ENCODE measurements at places on chromosomes 4 and X. TPM values are rescaled to one million over a fixed set of nuclear protein-coding genes. Genes with fewer than 3 reads are reported as not detected.

Gene STOX2
- 1.8 TPM for polyA plus RNA-seq

Gene VCX3B
- polyA plus RNA-seq, result not detected

DNA sequence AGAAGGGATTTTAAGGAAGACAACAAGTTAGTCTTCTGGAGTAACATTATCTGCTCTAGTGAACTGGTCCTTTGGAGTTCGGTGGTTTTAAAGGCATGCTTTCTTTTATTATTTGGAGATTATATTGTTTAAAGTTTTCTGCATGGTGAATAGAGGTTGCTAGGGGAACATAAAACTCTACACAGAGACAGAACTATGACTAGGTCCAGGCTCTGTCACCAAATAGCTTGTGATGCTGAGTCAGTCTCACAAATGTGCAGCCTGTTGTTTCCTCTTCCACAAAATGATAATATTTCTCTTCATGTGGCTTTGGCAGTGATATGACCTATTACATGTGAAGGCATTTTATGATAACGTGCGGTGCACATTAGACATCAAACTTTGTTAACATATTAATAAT, 132.6 kb downstream of the PACRGL start:
- peak; percentile 0 for DNase-seq

GRCh38 chrX:71168134-71168533, 23.5 kb downstream of the NLGN3 start:
- no peak for DNase-seq

- no peak for DNase-seq
Observed at GRCh38 chr4:8160572-8160971, 2.0 kb upstream of the ABLIM2 start.

Gene CEP135
- 2.2 TPM for polyA plus RNA-seq

GRCh38 chr4:49032440-49033161, 46.5 kb downstream of the CWH43 start:
- peak; percentile 6 for DNase-seq

DNA sequence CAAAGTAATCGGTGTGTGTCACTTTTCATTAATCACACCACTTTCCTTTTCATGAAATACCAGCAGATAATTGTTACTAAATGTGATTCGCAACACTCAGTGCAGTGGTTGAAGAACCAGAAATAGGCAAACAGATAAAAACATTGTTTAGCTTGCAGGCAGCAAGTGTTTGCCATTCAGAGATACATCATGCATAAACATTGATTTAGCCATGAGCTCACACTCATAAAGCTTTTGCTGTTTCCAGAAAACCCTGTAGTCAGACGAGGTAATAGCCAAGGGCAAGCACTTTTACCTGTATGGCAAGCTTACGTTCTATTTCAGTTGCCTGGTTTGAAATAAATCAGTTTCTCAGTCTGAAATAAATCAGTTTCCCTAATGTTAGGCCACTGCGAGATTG, 542.0 kb upstream of the TENM3 start:
- peak; percentile 15 for DNase-seq

Gene REPS2
- 0.01 TPM for polyA plus RNA-seq

DNA sequence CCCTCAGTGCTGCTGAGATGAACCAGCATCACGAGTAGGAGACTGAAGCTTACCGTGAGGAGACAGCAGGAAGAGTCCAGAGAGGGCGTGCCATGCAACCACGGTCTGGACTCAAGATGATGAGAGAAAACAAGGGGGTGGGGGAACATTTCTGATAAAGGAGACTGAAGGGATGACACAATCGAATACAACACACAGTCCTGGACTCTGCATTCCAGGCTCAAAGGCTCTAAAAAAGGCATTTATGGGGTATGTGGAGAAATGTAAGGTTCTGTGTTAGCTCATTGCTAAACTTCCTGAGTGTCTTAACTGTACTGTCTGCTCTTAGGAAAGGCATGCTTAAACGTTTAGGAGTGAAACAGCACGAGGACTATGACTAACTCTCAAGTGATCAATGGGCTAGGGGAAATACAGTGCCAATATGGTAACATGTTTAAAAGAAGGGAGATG, 20.6 kb upstream of the IRAK1 start:
- peak; percentile 87 for DNase-seq

- DNase-seq, result no peak
Observed at GRCh38 chr4:13956947-13957346, 329.4 kb upstream of the BOD1L1 start.

Gene CCKAR
- polyA plus RNA-seq, result not detected

Gene GAGE12H
- polyA plus RNA-seq, result not detected

DNA sequence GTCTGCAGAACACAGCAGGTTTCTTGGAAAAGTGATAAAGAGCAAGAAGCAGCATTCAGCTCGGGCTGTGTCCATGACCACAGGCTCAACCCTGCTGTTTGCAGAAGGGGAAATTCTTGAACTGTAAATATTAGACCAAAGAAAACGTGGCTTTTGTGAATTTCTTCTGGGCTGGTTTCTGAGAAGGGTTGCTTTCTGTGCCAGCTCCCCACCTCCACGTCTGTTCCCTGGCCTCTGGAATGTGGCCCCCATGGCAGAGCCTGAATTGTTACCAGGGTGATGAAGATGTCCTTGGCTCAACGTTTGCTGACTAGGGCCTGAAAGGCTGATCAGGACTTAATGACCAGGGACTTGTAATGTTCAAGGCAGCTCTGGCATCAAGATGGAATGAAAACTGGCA, 116.0 kb downstream of the CPEB2 start:
- no peak for DNase-seq

DNA sequence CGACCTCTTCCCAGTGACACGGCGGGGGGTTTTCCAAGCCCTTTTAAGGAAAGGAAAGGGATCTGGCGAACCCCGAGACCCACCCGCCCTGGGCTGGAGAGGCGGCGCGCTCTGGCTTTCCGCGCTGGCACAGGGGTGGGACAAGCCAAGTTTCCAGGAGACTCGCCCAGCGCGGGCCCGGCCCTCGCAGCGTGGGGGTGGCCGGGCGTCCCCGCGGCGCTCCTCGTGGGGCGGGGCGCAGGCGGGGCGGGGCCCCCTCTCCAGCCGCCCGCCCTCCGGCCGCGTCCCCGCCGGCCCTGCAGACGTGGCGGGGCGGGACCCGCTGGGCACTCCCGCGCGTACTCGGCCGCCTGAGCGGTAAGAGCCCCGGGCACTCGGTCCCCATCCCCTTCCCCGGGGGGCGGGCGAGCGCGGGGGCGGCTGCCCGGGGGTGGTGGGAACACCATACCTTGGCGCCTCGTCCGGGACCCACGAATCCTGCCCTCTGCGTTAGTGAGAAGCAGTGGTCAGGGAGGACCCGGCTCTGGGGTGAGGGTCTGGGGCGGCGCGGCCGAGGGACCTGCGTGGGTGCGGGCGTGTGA, at the start of gene FAM114A1:
Gene FAM114A1 (plus strand): TSS at position 329 of the 581 bp plus-strand sequence. CDS start 10,273 bp downstream, outside the sequence.
- DNase-seq, result peak; percentile 80

DNA sequence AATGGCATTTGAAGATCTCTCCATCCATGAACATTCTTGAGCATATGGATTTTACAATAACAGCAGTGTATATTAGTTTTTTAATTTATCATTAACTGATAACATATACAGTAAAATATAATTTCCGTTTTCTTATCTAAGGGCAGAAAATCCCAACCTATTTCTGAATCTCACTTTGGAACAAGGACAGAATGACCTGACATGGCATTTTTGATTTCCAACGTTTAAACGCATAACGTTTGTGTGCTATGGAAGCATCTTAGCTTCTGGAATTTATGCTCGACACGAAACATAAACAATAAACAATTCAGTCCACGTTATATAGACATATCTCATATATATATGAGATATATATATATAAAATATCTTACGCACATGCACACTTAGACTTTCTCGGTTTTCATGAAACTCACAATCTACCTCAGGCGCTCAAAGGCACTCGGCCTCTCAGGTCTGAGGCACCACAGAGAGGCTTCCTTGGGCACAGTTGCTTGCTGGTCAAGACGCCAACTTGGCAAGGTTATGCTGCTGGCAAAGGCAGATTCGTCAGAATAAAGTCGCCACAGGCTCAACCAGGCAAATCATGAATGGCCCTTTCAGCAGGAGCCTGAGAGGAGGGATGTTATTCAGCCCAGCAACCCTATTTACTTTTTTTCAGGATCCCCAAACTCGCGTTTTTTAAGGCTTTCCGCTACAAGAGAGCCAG, 1.0 kb upstream of the UGT8 start:
- no peak for DNase-seq

DNA sequence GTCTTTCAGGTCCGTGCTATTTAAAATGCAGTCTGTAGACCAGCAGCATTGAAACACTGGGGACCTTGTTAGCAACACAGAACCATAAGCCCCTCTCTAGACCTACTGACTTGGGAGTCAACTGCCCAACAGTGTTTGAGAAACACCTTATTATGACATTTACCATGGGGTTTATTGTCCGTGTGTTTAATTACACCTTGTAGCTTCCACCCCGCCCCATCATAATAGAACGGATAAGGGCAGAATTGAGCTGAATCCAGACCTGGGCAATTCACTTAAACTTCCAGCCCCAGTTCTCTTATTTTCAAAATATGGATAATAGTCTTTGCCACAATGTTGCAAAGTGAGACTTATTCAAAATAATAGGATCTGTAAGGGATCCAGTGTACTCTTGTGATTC, 30.6 kb upstream of the CLNK start:
- DNase-seq, result no peak

All from IMR-90 (cell line).